Activated CD4-positive, alpha-beta T cell treated with anti-CD3 and anti-CD28 coated beads, Interleukin-2, amount 10 ng/mL, durations not matched to agents 24 days and 14 days (primary cell): ENCODE measurements at places on chromosomes 1 and 21.

- DNase-seq: no peak
Measured at GRCh38 chr1:35524106-35524505, 33.1 kb downstream of the KIAA0319L start.

DNA sequence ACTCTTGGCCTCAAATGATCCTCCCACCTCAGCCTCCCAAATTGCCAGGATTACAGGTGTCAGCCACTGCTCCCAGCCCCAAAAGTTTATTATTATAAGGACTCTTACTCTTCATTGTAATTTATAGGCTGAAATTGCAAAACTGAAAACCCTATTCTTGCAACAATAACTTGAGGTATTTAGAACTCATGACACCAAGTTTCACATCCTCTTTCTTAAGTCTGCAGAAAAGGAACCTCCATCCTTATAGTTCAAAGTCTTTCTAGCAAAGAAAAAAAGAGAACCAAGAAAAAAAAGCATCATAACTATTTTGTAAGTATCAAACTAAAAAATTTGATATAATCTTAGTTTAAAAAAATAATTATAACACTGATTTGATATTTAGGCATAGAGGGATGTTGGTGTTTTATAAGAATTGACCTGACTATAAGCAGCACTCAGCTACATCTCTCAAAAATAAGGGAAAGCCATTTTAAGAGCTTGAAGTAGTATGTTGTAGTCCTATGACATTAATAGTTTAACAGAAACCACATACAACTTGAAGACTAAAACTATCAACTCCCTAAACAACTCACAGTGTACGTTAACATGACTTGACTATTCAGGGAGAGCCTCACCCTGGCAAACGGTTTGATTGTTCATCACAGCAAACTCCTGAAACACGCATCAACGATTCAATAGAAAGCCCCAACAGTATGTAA is 122.4 kb downstream of the AKT3 start:
- DNase-seq: no peak

- DNase-seq: no peak
Measured at GRCh38 chr1:155048449-155049334, 2.4 kb upstream of the ADAM15 start.

- DNase-seq: no peak
Measured at GRCh38 chr1:152024223-152024622, 12.6 kb downstream of the S100A11 start.

DNA sequence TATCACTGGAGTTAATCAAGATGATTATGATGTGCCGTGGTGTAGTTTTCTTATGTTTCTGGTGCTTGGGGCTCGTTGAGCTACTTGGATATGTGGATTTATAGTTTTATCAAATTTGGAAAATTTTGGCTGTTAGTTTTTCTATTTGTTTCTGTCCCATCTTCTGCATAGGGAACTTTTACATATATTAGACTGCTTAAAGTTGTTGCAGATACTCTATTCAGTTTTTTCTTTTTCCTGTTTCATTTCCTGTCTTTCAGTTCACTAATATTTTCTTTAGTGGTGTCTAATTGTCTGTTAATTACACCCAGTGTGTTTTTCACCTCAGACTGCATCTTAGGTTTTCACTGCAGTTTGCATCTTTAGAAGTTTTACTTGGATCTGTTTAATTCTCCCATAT is 247.7 kb downstream of the CAMTA1 start:
- DNase-seq: no peak
